ENCODE measurements at places on chromosomes 6 and 20.

DNA sequence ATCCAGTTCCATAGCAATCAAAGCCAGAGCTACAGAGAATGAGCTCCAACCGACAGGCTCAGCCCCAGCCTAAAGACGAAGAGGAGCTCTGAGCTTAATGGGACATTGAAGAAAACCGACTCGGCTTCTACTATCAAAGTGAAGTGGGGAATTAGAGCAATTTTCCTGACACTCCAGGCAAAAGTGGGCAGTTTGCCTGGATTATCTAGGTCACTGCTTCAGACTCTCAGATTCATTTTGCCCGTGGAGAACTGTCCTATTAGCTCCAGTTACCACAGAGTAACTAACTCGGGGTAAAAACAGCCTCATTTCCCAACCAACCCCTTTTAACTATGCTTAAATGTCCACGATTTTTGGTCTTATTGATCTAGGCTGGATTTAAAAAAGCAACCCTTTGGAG is 592.1 kb upstream of the NRSN1 start:
- DNase-seq = no peak

DNA sequence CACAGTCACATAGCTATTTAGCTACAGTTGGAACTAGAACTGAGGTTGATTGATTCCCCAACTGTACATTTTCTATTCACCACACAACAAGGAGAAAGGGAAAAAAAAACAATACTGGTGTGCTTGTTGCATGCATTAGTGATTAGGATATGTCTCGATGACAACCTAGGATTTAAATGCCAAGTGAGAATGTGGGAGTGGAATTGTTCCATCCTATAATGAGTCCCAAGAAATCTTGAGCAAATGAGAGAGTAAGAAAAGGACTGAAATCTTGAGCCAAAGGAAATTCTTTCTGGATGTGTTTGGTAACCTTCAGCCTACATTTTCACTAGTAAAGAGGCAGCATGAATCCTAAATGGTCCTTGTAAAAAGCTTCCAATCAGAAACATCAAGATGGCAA is 232.7 kb downstream of the HIVEP2 start:
- no peak for DNase-seq

GRCh38 chr6:83958241-83958685 is 75.3 kb upstream of the MRAP2 start:
- DNase-seq = no peak

DNA sequence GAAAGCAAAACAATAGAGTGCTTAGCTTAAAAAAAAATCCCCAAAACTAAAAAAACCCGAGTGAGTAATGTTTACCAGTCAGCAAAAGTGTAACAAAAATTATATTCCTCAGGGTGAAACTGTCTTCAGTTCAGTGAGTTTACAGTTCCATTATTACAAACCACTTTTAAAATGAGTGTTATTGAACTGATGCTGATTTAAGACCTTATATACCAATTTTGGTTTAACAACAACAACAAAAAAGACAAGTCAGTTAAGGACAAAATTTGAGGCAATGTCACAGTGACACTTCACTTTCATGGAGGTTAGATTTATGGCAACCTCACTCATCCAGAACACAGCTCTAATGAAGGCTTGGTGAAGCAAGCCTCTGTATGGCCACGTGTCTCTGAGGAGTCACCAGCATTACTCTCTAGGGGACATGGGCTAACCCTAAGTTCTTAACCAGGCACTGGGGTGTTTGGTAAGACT is 630.8 kb downstream of the PHF3 start:
- no peak for DNase-seq

DNA sequence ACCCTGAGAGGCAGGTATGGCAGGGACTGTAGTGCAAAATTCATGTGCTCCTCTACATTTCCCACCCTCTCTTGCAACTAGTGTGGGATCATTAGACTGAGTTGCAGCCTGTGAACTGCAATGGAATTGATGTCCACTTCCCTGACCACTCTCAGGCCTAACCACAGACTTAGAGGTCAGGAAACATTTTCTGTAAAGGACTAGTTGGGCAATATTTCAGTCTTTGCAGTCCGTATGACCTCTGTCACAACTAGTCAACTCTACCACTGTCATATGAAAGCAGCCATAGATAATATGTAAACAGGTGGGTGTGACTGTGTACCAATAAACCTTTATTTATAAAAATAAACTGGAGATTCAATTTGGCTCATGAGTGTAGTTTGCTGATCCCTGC is 134.4 kb upstream of the TOP1 start:
- no peak for DNase-seq

- DNase-seq = no peak
Measured at GRCh38 chr6:104585646-104586045, 274.1 kb downstream of the HACE1 start.

DNA sequence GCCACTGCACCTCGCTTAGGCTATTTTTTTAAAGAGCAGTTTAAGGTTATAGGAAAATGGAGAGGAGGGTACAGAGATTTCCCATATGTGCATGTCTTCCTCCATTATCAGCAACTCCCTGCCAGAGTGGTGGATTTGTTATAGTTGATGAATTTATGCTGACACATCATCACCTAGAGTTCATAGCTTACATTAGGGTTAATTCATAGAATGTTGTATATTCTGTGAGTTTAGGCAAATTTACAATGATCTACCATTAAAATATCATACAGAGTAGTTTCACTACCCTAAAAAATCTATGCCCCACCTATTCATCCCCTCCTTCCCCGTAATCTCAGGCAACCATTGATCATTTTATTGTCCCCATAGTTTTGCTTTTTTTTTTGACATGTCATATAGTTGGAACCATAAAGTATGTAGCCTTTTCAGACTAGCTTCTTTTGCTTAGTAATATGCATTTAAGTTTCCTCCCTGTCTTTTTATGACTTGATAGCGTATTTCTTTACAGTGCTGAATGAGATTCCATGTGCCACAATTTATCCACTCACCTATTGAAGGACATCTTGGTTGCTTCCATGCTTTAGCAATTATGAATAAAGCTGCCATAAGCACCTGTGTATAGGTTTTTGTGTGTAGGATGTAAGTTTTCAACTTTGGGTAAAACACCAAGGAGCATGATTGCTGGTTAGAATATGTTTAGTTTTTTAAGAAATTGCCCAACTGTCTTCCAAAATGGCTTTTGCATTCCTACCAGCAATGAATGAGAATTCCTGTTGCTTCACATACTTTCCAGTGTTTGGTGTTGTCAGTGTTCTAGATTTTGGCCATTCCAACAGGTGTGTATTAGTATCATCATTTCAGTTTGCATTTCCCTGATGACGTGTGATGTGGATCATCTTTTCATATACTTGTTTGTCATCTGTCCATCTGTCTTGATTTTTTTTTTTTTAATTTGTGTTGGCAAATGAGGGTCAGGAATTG is 60.2 kb downstream of the NCOA3 start:
- no peak for DNase-seq

DNA sequence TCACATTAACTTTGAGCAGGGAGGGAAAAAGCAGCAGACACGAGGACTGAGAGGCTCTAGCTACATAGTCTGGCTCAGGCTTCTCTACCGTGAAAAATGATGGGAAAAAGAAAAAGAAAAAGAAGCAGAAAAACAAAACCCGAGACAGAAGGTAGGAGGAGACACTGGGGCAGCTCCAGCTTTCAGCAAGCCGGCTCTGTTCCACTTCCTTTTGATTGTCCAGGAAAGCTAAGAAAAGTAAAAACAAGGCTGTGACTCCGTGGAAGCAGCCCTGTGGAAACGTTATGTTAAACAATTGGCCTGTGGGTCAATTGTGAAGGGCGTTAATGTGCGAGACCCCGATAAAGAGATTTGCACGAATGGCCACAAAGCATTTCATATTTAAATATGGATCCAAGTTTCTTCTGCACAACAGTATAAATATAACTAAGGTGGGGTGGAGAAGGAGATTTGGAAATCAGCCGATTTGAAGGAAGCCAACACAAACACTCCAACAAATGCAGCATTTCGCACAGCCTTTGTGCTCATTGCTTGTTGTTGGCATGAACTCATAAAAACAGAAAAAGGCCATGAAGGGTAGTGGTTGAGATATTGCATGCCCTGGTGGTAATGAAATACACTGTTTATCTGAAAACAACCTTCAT is 236.9 kb upstream of the JAG1 start:
- no peak for DNase-seq

DNA sequence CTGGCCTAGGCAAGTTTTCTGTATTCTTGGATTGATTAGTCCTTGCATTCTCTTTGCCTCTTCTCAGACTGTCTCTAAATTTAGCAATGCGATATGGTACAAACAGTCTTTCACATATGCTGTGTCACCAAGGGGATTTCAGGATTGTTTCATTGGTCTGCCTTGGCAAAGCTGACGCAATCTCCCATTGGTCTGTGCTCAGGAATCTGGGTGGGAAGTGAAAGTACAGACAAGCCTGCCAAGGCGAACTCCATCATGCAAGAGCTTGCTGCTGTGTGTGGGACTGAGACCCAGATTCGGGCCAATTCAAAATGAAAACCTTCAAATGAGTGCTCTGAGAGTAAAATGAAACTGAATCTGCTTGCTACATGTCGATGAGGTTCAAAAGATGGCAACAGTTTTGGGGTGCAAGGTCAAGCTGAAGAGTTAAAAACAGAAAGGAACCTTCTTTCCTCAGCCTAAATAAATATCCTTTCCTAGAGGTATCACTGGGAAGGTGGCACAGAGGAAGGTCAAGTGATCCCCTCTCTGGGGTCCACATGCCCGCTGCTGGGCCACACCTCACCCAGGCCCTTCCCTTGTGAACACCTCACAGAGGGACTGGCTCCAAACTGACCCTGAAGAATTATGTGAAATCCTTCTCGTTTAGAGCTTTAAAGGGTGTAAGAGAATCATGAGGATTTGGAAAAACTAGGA is 198.8 kb upstream of the PREP start:
- DNase-seq = peak; percentile 14
